ENCODE measurements at places on chromosomes 1 and 21. TPM values are rescaled to one million over a fixed set of nuclear protein-coding genes. Genes with fewer than 3 reads are reported as not detected.
A peak's percentile ranks its signal among the peaks of the same experiment; 100 is the strongest.

LYPD8 gene
- total RNA-seq: not detected

LRP8 gene
- 6.3 TPM for total RNA-seq

GRCh38 chr1:186443638-186444037 is 17.3 kb downstream of the PDC start:
- DNase-seq: no peak

DNA sequence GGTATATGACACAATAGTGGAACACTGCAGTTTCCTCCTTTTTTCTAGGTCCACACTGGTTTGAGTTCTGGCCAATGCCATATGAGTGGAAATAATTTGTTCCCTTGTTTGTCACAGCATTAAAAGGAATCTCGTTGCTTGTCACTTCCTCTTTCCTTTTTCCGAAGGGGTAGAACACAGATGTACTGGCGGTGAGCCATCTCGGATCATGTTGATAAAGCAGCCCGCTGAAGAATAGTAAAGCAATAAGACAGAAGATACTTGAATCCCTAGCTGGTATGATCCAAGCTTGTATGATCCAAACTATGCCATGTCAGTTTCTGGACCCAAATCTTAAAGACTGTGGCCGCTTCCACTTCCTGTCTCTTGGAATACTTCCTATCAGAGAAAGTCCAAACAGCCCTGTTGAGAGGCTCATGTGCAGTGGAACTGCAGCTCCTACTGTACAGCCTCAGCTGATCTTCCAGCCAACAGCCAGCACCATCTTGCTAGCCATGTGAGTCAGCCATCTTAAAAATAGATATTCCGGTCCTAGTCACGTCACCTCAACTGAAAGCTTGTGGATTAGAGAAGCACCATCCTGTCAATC is 40.3 kb downstream of the CFHR5 start:
- peak; percentile 10 for DNase-seq

GRCh38 chr21:38384238-38384560 is 114.1 kb downstream of the ERG start:
- no peak for DNase-seq

- DNase-seq: no peak
Observed at GRCh38 chr1:80607064-80607463, 1193.7 kb upstream of the ADGRL2 start.

All from GM23248 (cell line).